ENCODE measurements at places on chromosomes 16 and 17.

- no peak for DNase-seq
Measured at GRCh38 chr17:28675980-28676379, 14.0 kb downstream of the SUPT6H start.

GRCh38 chr16:87200637-87201036 lies 116.6 kb downstream of the C16orf95 start:
- no peak for DNase-seq

- DNase-seq = no peak
Measured at GRCh38 chr17:81427173-81428120, 32.2 kb downstream of the BAHCC1 start.

DNA sequence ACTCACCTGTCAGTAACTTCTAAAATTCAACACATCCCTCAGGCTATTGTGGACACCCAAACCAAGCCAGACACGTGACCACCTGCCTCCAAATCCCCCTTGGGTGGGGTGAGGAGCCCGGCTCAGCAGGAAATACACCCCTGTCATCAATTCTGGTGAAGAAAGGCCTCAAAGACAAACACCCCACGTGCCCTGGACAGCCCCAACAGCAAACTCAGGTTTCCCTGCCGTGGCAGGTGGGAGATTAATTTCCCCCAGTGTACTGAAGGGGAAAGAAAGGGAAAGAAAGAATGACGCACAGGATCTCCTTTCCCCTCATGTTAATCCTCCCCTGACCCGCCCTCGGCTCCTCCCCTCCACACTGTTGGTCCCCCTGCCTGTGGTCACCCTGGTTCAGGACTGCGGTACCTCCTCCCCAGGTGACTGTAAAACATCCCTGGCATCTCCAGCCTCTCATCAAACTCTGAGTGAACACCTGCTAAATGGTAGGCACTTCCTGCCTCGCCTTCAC lies 98.3 kb downstream of the ZNF423 start:
- no peak for DNase-seq

GRCh38 chr17:61393550-61393903 lies 6.1 kb upstream of the TBX2 start:
- no peak for DNase-seq

- DNase-seq = no peak
Measured at GRCh38 chr17:17700251-17700969, 19.2 kb downstream of the RAI1 start.
